HuH-7 (cell line): ENCODE measurements at places on chromosomes 7 and 10.

GRCh38 chr10:50529660-50530059 lies 94.1 kb downstream of the SGMS1 start:
- no peak for DNase-seq

DNA sequence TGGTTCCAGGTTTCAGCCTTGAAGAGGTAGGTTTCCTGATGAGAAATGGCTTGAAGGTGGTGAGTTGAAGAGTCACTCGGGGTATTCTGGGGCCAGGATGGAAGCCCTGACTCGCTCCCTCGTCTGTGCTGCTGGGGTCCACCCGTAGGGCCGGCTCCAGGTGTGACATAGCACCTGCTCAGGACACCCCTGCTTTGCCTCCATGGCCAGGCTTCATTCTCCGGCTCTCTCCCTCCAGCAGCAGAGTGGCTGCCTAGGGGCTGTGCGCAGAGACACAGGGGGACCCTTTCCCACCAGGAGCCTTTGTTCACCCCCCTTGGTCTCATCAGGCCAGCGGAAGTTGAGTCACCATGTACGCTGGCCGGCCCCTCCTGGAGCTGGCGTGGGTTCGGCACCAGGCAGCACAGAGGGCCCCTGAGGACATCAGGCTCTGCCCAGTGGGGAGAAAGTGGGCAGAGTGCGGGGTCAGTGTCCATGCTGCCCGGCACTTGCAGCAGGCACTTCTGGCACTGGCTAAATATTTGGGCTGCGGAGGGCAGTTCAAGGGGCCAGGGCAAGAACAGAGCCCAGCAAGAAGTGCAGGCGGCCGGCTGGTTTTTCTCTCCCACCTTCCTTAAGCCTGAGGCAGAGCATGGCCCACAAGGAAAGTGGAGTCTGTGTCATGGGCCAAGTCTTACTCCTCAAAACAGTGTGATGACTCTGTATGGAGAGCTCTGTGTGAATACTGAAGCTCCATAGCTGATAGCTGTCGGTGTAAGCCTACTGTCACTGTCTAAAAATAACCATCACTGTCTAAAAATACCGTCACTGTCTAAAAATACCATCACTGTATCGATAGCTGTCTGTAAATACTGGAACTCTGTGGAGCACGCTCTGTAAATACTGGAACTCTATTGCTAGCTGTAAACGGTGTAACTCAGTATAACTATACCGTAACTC lies 3.7 kb upstream of the PRKAR1B start:
- DNase-seq, result no peak

DNA sequence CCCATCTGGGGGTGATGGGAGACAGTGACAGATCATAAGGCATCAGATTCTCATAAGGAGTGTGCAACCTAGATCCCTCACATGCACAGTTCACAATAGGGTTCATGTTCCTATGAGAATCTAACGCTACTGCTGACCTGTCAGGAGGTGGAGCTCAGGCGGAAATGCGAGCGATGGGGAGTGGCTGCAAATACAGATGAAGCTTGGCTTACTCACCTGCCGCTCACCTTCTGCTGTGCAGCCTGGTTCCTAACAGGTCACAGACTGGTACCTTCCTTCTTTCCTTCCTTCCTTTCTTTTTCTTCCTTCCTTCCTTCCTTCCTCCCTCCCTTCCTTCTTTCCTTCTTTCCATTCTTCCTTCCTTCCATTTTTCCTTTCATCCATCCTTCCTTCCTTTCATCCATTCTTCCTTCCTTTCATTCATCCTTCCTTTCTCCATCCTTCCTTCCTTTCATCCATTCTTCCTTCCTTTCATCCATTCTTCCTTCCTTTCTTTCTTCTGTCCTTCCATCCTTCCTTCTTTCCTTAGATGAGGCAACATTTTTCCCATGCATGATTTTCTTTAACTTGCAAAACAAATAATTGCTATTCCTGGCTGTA lies 370.0 kb upstream of the AUTS2 start:
- DNase-seq, result no peak

DNA sequence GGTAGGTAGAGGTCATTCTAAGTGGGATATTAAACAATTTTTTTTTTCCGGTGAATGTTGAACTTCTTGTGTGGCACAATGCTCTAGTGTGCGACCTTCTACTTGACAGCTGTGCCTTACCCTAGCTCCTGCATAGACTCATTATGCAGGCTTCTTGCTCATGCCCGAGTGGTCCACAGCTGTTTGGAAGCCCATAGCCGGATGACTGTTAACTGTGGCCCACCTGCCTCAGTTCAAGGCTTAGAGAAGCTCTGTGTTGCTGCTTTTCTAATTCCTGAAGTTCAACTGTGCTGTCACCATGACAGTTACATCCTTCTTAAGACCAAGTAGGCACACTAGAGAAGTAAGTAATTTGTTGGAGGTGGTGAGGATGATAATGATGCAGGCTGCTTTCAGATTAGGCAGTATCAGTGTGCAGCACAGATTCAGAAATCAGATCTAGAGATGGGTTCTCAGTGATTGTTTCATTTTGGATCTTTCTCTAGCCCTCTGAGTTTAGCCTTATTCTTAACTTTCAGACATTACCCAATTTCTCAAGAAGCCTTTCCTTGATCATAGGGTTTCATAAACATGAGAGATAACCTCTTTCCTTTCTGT lies 278.4 kb downstream of the PHF14 start:
- no peak for DNase-seq

- no peak for DNase-seq
Observed at GRCh38 chr10:794382-794956, 105.0 kb upstream of the DIP2C start.

GRCh38 chr10:104816501-104816900 lies 175.4 kb downstream of the SORCS3 start:
- DNase-seq, result no peak

DNA sequence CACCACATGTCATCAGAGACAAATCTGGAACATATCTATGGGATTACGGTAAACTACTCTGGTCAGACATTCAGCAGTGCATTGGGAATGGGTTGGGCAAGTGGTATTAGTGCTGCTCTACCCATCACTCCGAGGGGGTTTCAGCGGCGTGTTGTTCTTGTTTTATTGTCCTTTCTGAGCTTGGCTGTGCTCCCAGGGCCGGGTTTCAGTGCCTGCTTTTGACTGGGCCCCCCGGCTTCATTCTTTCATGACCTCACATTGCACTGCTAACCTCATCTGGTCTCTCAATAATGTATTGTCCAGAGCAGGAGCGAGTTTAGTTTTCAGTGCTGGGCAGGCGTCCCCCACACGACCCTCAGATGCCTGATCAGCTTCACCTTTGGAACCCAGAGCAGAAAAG lies 364.6 kb downstream of the PAXIP1 start:
- no peak for DNase-seq

DNA sequence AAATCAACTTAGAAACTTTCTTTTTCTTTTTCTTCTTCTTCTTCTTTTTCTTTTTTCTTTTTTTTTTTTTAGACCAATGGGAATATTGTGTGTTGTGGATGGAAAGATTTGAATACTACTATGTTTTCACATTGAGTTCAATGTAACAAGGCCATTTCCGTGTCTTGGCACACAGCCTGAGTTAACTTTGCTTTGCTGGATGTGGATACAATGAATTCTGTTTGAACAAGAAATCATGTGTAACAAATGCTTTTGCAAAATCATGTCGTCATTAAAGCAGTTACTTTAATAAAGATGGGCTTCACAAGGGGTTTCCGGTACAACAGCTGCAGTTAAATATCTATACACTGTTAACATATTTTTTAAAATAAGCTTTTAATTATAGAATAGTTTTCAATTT lies 13.5 kb upstream of the ENTPD1 start:
- no peak for DNase-seq

DNA sequence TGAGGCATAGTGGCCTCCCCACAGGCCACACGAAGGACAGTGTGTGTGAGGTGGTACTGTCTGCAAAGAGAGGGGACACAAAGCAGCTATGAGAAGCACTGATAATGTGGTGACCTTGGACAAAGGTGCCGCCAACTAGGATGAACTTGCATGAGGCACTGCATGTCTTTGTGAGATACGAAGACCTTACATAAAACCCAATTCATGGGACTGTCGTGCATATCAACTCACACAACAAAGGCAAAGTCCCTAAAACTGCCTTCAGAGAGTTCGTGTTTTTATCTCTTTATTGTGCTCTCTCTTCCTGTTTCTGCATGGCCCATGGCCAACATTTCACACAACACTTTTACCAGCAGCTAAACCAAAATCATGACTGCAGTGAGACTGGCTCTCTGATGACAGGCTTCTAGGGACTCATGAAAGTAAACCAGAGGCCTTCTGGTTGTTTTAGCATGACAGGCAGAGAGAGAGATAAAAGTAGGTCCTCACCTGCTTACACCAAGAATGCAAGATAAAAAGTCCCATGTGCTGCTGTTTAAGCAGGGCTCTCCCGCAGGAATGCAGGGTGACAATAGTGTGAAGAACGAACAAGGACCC lies 347.8 kb downstream of the ELMO1 start:
- DNase-seq, result no peak

- DNase-seq, result no peak
Observed at GRCh38 chr10:82288461-82288881, 413.5 kb downstream of the NRG3 start.

DNA sequence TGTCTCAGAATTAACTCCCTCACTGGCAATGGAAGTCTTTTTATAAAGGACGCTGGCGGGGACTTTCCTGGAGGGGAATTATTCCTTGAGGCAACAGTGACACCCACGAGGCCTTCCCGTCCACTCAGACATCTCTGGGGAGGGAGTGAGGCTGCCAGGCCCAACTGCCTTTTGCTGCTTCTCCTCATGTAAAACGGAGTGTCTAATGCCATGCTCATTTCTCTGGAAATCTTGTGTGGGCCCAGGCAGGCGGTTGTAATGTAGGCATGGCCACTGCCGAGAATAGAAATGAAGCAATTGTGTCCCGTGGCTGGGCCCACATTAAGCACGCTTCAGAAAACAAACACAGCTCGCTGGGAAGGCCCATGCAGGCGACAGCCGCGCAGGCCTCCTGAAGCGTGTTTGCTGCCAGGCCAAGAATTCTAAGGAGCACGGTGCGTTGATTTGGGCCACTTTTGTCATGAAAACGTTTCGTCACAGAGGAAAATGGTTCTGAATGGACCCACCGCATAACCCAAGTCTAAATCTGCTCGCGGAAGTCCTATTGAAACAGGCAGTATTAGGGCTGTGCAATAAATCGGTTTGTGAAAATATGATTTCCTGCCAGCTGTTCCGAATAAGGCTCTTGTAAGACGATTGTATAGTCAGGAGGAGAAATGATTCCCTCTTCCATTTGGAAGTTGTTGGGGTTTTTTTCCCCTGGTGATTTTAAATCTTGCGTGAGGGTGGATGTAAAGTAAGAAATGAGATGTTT lies 104.2 kb upstream of the CHST15 start:
- DNase-seq, result no peak

DNA sequence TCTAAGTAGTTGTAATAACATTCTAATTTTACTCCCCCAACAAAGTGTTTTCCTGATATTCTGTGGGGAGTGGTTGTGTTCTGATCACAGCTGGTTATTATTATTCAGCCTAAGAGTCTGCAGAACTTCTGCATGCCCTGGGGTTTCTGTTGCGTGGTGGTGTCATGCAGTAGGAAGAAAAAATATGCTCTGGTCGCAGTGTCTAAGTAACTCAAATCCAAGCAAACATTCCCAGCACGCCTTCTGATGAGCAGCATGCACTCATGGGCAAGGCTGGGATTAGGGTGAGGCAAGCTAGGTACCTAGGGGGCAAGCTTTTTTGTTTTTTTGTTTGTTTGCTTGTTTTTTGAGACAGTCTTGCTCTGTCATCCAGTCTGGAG lies 112.8 kb upstream of the KMT2E start:
- no peak for DNase-seq

DNA sequence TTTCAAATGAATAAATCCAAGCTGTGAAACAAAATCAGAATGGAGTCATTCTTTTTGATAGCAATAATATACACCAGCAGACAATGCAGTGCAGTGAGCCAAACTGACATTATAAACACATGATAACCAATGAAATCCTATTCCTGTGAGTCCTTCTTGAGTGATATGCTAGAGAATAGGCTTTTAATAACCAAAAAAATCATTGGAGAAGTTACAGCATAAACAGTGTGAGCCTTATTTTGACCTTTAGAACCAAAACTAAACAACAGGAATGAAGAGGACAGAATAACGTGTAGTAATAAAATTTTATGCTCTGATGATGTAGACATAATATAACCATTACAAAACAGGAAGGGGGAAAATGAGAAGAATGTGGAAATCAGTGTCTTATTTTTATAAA lies 8.7 kb downstream of the HUS1 start:
- DNase-seq, result no peak

DNA sequence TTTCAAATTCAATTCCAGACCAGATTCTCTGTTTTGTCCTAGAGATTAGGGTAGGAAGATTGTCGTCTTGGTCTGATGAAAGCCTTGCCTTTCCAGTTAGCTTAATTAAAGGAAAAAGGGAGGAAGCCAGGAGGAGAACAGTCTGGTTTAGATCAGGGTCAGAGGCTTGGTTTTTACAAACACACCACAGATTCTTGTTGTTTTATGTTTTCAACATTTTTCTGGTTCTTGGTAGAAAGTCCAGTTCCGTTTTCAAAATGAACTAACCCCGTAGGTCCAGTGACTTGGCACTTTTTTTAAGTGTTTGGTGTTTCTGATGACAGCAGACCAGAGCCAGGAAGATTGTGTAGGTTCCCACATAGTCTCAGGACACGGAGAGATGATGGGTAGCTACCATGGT lies 167.1 kb upstream of the INHBA start:
- no peak for DNase-seq

- DNase-seq, result no peak
Observed at GRCh38 chr7:17952387-17952786, 12.1 kb upstream of the SNX13 start.

- no peak for DNase-seq
Observed at GRCh38 chr10:126242397-126243260, 145.6 kb downstream of the ADAM12 start.

- DNase-seq, result no peak
Observed at GRCh38 chr10:55410415-55410885, 609.4 kb upstream of the PCDH15 start.

DNA sequence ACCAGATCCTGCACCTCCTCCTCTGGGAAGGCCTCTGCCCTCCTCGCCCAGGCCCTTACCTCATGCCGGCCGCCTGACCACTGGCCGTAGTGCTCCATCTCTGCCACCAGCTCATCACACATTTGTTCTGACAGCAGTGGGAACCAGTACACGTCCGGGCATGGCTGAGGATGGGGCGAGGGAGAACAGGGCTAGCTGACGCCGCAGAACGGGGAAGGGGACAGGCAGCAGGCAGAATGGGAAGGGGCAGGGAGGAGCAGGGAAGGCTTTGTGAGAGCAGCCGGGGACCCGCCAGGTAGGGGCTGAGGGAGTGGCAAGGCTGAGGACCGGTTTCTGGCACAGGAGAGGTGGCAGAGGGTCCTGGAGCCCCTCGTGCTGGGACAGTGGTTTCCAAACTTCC lies 8.0 kb upstream of the MOGAT3 start:
- DNase-seq, result no peak

- DNase-seq, result no peak
Observed at GRCh38 chr10:21401196-21401595, 124.3 kb downstream of the SKIDA1 start.

GRCh38 chr10:74871595-74872382 lies 45.4 kb downstream of the KAT6B start:
- DNase-seq, result no peak

GRCh38 chr10:68251151-68251550 lies 19.2 kb upstream of the ATOH7 start:
- DNase-seq, result no peak
